ENCODE measurements at places on chromosomes 16 and 17.

- DNase-seq: no peak
Measured at GRCh38 chr16:79869304-79870015, 268.9 kb upstream of the MAF start.

DNA sequence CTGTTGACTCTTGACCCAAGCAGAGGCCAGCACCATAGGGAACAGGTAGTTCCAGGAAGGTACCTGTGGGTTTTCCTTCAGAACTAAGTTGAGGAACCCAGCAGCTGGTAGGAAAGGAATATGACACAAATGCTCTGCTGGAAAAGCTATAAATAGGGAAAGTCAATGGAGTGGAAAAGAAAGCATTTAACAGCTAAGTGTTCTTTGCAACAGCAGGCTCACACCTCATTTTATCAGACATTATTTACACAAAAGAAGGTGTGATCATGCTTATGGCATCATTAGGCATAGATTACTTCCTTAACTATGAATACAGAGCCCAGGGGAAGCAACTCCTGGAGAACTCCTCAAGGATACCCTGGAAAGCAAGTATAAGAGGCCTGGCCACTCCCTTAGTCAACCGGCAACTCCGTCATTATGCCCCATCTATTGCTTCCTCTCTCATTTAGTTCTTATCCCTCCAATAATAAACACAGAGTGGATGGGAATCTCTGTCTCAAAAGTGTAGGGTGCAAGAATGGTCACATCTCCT lies 128.1 kb downstream of the HS3ST2 start:
- no peak for DNase-seq

GRCh38 chr17:67575325-67575724 lies 142.4 kb upstream of the NOL11 start:
- no peak for DNase-seq

- no peak for DNase-seq
Measured at GRCh38 chr17:31907342-31907962, 5.9 kb upstream of the UTP6 start.

DNA sequence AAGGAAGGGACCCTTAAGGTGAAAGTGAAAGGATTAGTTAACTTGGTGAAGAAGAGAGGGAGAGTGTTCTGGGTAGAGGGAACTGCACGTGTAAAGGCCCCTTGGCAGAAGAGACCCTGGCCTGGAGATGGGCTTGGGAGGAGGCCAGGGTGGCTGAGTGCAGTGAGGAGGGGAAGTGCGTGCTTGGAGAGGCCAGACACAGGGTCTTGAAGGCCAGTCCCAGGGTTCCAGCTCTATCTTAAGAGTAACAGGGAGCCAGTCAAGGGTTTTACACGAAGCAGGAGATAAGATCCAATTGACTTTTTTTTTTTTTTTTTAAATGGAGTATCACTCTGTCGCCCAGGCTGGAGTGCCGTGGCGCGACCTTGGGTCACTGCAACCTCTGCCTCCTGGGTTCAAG lies 15.2 kb upstream of the DOK4 start:
- DNase-seq: no peak

- DNase-seq: no peak
Measured at GRCh38 chr17:51184124-51184523, 17.9 kb downstream of the NME2 start.

GRCh38 chr17:65712383-65713267 lies 151.2 kb upstream of the AXIN2 start:
- DNase-seq: no peak

DNA sequence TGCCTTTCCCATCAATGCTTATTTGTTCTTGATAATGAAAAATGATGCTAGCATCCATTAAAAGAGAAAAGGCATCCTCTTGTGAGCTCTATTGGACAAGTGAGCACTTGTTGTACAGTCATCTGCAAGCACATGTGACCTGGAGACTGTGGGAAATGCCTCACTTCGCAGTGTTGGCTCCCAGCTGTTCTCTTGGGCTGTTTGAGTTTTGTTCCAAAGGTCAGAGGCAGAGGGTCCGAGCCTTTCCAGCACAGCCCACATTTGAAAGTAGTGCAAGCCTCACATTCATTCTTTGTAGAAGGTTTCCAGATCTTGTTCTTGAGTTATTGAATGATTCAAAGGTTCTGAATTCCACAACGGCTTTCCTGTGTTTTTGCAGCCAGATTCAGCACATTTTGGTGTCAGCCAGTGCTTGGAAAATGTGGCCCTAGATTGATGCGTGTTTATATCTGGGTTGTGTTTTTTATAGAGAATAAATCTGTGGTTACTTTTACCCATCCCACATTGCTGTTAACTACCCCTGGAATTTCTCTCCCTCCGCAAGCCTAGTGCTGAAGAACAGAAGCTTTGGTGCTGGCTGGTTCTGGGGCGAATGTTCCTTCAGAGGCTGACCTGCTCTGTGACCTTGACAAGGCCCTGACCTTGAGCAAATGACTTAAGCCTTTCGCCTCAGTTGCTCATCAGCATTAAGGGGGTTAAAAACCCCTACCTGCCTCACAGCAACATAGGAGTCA lies 49.8 kb downstream of the CDH1 start:
- no peak for DNase-seq

DNA sequence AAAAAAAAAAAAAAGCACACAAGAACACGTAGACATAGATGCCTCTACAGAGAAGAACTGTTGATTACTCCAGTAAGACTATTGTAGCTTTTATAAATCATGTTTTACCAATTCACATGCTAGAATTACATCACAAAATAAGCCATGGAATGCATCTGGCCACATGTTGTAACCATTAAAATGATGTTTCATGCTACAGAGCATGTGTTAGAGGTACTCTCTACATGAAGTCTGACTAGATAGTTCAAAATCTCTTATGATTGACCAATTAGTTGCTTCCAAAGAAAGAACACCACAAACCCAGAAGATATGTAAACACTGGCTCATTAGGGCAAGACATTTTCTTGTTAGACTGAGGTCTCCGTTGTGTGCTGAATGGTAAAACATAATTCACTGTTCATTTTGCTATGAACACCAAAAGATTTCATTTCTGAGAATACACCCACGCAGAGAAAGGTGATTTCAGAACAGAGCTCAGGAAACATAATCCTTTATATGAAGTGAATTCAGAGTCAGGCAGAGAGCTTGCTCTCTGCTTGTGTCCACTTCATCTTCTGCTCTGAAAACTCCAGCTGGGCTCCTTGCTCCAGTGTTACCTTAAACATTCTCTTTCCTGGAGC lies 411.4 kb upstream of the SOX9 start:
- no peak for DNase-seq

DNA sequence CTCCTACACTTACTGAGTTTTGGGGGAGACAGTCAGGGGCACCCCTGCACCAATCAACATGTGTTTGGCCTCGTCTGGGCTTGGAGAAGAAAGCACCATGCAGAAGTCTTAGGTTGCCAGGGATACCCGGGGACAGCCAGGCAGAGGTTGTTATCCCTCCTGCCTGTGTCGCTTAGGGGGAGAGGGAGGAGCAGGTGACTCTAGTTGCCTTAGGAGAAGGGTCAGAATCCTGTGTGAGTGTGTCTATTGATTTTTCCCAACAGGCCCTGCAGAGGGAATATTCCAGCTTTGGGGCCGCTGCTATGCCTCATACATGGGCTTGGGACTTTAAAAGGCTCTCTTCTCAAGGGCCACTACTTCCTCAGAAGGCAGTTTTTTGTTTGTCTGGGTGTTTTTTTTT lies 89.1 kb downstream of the RGS9 start:
- DNase-seq: no peak

- DNase-seq: peak; percentile 54
Measured at GRCh38 chr17:45149669-45150664, 1.7 kb downstream of the HEXIM1 start.

DNA sequence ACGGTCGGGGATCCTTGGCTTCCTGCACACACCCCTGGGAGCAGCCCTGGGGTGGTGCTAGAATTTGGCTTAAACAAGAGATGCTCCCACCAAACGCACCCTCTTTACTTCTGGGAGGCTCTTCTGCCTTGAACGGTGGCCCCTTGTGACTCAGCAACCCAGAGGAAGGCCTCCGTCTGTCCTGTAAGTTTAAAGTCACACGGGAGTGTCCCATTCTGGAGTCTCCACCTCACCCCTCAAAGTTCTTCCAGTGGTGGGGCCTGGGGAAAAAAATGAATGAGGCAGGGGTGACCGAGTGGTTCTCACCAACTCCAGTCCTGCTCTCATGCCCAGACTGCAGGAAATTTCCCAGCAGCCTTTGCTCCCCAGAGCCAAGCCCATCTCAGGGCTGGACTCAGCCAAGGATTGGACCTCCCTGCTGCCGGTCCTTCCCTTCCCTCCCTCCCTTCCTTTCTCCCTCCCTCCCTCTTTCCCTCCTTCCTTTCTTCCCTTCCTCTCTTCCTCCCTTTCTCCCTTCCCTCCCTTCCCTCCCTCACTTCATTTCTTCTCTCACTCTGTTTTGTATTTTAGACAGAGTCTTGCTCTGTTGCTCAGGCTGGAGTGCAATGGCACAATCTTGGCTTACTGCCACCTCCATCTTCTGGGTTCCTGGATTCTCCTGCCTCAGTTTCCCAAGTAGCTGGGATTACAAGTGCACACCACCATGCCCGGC lies 11.4 kb downstream of the ITGAD start:
- DNase-seq: no peak

DNA sequence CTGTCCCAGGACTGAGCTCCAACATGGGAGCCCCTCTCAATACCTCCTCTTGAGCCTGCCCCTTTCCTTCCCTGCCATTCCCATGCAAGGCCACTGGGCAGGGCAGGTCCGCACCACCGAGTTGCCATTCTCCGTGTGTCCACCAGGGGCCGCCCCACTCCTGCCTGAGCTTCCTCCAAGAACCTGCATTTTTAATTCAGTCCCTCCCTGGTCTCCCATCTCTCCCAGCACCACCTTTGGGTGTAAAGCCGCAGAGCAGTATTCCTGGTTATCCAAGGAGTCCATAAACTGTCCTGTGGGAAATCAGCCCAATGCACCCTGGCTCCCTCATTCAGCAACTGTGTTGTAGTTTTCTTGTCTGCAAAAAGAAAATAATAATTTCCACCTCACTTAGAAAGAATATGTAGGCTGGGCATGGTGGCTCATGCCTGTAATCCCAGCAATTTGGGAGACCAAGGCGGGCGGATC lies 15.9 kb upstream of the ANKRD40CL start:
- DNase-seq: peak; percentile 88

DNA sequence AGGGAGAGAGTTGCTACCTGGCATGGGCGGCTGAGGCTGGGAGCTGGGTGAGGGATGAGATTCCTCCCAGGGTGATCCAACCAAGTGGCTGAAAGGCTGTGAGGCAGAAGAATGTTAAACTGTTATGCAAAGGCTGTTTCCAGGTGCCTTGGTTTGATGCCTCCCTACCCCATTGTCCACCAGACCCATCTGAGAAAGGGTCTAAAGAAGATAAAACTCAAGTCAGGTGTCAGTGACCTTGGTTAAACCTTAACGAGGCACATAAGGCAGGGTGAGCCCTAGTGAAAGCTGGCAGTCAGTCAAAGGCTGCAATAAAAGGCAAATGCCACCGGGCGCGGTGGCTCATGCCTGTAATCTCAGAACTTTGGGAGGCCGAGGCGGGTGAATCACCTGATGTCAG lies 23.8 kb downstream of the LDHD start:
- DNase-seq: no peak

DNA sequence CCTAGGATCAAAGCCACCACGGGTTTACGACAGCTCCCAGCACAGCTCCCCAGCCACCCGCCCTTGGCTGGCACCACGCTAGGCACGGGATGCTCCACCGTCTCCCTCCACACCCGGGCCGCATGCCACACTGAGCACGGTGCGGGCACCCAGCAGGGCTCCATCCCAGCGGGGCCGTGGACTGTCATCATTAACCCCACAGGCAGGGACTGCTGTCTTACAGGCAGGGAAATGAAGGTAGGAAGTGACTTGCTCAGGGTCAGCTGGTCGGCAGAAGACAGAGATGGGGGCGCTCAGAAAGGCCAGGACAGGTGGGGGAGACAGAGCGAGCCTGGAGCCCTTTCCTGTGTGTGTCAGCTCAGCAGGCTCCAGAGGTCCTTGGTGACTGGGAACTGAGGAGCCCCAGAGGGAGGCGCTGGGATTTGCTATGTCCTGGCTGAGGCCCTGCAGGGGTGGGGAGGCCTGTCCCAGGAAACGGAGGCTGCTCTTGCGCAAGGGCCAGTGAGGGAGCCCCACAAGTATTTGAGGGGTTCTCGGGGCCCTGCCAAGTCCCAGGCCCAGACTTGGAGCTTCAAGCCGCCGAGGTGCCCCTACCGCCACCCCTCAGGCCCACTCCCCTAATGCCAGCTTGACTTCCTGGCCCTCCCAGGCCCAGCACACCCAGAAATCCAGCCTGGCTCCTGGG lies 3.2 kb downstream of the UBALD1 start:
- DNase-seq: no peak
